ENCODE measurements at places on chromosomes 2 and 18.

DNA sequence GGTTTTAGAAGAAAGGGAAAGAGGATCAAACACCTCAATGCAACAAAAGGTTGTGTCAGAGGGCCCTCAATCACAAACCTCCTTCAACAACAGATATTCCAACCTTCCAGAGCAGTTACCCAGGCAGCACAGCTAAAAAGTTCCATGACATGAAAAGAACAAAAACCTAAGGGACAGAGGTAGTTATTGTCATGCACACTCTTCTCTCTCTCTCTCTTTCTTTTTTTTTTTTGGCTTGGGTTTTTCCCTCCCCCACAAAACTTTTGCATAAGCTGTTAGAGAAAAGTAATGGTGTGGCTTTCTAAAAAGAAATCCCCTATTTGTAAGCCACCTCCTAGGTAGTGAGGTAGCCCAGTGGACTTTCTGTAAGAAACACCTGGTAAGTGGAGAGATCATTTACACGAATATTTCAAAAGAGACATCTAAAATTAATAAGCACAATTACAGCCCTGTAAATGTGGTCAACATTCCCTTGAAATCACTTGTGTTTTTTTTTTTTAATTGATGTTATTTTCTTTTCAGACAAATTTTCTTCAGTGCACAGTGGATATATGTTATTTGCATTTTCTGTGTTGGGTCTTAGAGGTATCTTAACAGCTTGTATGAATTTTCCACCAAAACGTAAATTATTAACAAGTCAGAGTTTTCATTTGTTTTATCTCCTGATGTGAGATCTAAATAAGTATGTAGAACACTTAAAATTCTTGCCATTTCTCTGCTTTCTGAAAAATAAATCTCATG, 48.4 kb downstream of the ZEB2 start:
- no peak for DNase-seq

GRCh38 chr2:126966601-126967000, 67.9 kb downstream of the TEX51 start:
- no peak for DNase-seq

- no peak for DNase-seq
Observed at GRCh38 chr2:15176604-15177003, 384.5 kb downstream of the NBAS start.

- DNase-seq, result no peak
Observed at GRCh38 chr2:9972621-9973479, 21.4 kb downstream of the GRHL1 start.

GRCh38 chr2:43897492-43897891, 58.7 kb downstream of the ABCG8 start:
- DNase-seq, result no peak

DNA sequence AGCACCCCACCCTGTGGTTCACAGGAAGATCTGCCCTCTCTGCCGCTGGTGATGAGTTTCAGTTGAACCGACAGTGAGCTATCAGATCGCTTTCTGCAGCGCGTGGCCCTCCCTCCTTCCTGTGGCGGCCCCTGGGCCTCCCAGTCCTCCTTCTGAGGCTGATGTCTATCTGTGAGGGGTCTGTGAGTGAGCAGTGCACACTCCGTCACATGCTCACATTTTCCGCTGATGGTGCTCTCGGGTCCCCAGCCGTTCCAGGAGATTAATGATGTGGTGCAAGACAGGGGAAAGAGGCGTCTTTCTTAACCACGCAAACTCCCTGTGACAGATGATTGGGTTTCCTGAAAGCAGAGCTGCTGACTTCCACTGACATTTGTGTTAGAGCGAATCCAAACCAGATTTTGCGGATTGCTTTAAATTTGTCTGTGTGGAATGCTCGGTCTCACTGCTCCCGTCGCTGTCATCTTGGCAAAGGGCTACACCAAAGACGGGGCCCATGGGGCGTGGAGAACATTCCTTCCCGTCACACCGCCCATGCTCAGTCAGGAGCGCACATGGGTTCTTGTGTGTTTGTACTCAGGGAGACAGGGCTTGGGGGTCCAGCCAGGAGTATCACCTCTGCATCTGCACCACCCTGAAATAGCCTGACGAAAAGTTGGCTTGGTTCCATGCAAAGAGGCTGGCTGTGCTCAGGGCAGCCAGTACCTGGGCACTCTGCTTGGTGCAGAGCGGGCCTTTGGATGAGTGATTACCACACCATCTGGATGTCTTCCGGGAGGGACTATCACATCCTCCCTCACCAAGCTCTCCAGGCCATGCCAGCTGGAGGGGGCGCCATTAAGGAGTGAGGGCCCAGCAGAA, 154.7 kb upstream of the HS6ST1 start:
- DNase-seq, result no peak

GRCh38 chr2:185279999-185280398, 458.6 kb upstream of the FSIP2 start:
- no peak for DNase-seq

GRCh38 chr2:168974428-168974827, 56.7 kb downstream of the ABCB11 start:
- no peak for DNase-seq

DNA sequence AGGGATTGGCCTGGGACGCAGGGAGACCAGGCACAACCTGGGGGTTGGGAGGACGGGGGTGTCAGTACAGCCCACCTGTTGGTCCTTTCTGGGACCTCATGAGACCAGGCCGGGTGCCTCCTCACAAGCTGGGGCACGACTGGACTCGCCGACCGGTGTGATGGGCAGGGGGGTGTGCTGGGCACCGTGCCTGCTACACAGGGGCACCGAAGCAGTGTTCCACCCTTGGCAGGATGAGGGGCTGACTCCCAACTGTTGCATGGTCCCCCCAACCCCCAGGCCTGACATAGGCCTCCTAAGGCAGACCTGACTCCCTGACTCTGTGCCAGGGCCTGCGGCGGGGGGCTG, 256.7 kb downstream of the ATAD2B start:
- DNase-seq, result no peak

GRCh38 chr18:10723496-10723895, 197.7 kb downstream of the NAPG start:
- DNase-seq, result no peak

DNA sequence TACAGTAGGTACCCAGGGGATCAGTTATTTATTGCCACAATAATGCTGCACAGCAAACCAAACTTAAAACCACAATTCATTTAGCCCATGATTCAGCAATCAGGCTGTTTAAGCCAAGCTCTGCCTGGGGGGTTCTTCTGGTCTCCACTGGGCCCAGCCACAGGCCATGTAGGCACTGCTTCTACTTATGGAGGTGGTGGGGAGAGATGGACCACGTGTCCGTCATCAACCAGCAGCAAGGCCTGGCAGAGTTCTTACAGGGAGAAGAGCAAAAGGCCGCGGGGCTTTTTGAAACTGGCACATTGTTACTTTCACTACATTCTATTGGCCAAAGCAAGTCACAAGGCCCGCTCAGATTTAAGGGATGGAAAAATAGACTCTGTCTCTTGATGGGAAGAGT, 76.3 kb upstream of the DAPL1 start:
- DNase-seq, result no peak

GRCh38 chr2:33433279-33434235, 42.9 kb upstream of the RASGRP3 start:
- DNase-seq, result no peak

GRCh38 chr2:41972819-41973218, 75.0 kb upstream of the PKDCC start:
- no peak for DNase-seq

DNA sequence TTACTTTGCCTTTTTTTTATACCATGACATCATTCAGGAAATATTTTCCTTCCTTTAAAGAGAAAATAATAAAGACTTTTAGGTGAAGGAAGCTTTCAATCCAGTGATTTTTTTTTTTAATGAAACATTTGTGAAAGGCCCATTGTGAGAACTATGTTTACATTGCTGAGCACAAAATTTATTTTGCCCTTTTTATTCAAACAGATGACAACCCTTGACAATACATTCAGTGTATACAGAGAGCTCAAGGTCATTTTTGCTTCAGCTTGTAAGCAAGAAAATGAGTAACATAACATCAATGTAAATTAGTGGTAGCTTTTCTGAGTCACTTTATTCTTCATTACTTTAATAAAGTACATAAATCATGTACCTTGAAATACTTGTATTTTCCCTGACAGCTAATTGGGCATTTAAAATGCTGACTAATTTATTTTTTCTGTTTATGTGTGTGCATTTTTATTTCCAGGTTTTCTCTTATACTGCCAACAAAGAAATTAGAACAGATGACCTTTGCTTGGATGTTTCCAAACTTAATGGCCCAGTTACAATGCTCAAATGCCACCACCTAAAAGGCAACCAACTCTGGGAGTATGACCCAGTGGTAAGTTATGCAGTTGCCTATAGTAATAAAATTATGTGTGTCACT, 121.6 kb downstream of the GALNT1 start:
- no peak for DNase-seq

DNA sequence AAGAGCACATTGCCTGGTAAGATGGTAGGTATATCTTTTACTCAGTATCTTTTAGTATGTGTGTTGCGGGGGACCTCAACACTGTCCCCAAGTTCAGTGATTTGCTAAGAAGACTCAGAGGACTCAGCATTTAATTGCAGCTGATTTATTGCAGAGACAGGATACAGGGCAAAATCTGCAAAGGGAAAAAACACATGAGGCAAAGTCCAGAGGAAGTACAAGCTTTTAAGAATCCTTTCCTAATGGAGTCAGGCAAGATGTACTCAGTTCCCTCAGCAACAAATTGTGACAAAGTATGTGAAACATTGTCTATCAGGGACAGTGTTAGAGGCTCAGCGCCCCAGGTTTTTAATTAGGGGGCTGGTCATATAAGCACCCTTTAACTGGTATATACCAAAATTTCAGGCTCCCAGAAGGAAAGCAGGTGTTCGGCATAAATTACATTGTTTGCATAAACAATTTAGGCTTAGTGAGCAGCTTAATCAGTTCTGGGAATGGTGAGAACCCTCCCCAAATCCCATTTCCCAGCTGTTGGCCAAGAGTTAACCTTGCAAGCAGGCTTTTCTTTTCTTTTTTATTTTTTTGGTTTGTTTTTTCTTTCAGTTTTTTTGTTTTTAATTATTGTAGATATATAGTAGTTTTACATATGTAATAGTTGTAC, 41.7 kb downstream of the RAB3GAP1 start:
- DNase-seq, result no peak

- DNase-seq, result no peak
Observed at GRCh38 chr2:43007901-43008300, 215.5 kb upstream of the HAAO start.

GRCh38 chr2:98743835-98744234, 12.9 kb upstream of the MGAT4A start:
- no peak for DNase-seq

GRCh38 chr2:24473626-24474025, 17.4 kb upstream of the NCOA1 start:
- DNase-seq, result no peak

DNA sequence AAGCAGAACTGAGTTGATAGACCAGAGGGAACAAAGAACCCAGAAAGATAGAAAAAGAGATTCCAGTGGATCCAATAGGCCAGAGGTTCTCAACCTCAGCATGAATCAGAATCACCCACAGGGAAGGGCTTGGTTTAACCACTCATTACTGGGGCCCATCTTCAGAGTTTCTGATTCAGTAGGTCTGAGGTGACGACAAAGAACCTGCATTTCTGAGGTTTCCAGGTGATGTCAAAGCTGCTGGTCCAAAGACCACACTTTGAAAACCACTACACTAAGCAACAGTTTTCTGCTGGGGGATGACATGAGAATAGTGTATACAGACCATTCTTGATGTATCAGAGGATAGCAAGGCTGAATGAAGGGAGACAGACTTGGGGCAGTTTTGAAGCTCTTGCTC, 296.9 kb upstream of the STON1 start:
- no peak for DNase-seq

DNA sequence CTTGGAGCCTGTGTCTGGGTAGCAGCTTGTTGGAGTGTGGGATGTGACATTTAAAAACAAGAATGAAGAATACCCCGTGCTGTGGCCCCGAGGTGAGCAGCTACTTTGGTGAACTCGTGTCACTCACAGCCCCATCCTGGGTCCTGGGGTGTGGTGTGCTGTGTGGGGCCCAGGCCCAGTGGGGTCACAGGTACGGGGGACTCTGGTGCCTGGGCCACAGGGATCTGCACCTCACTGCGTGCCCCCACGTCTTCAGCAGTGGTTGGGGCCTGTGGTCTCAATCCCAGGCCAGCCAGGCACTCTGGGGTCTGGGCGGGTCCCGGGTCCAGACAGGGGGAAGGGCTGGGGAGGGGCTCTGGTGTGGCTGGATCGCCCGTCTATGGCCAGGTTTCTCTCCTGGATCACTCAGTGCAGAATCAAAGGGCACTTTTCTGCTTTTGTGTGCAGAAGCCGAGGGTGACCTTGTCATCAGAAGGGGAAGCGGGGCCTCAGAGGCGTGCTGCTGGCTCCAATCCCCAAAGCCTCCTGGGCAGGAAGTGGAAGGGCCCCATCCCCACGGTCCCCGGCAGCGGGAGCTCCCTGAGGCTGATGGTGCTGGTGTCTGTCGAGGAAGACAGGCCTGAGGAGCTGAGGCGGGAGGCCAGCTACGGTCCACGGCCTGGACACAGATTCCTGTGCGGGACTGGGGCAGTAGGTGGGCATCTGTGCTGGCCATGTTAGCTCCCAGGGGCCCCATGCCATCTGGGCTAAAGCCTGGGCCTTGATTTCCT, 1.4 kb downstream of the GPR35 start:
- DNase-seq, result no peak

DNA sequence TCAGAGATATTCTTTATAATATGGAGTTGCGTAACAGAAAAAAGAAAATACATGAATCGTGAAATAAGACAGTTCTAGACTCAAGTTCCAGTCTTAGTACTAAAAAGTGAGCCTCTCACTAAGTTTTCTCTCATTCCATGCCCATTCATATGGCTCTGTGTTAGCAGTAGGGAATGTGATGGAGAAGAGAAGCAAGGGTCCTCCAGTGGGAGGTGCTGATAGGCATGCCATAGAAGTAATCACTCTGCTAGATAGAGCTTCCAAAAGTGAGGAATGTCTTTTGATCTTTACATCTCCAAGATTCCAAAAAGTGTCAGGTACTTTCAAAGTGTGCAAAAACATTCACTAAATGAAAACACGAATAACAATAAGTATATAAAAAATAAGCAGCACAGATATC, 678.4 kb downstream of the DCDC2C start:
- no peak for DNase-seq

DNA sequence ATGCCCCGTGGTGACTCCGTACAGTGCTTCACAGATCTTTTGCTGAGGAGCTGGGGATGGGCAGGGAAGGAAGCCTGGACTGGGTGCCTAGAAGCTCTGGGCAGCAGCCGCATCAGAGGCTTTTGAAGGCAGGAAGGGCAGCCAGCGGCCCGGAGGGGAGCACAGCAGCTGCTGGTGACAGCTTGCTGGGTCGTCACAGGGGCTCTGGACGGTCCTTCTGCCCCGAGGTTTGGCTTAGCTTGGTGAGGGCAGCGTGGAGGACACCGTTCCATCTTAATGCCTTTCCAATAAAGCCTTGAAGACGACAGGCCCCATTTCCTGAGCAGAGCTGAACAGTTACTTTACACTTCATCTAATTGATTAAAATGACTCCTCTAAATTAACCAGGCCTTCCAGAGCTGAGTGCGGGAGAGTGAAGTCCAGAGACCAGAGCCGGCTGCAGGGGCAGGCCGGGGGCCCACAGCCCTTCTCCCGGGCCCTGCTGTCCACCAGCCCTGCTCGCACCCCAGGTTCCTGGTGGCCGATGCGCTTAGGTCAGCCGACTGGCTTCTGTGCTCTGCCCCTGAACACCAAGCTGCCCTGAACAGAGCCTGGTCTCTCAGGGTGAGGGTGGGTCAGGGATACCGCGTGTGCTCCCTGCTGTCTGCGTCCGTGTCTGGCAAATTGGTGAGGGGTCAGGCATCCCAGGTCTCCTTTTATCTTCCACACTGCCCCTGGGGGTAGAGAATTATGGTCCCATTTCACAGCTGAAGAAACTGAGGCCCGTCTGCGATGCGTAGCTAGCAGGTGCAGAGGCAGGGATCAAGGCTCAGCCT, 43.5 kb downstream of the RRM2 start:
- no peak for DNase-seq

GRCh38 chr2:200382874-200383273, 76.4 kb downstream of the SPATS2L start:
- no peak for DNase-seq

All from central memory CD4-positive, alpha-beta T cell (primary cell).